ENCODE measurements at places on chromosomes 1 and 21.

- H3K27ac ChIP-seq = no peak overlapping the region
- H3K27me3 ChIP-seq = no peaks in the 10 kb centered on the region
- no peak for DNase-seq
- no peak overlapping the region for H3K4me3 ChIP-seq
- H3K4me1 ChIP-seq = peaks cover 66% of the 10 kb centered on the region
- 0 out of 2 replicates have a peak, but pooled peaks cover 5% of the 10 kb centered on the region for H3K36me3 ChIP-seq
These were observed 90.3 kb upstream of the DUSP10 start for GRCh38 chr1:221832151-221832550.

DNA sequence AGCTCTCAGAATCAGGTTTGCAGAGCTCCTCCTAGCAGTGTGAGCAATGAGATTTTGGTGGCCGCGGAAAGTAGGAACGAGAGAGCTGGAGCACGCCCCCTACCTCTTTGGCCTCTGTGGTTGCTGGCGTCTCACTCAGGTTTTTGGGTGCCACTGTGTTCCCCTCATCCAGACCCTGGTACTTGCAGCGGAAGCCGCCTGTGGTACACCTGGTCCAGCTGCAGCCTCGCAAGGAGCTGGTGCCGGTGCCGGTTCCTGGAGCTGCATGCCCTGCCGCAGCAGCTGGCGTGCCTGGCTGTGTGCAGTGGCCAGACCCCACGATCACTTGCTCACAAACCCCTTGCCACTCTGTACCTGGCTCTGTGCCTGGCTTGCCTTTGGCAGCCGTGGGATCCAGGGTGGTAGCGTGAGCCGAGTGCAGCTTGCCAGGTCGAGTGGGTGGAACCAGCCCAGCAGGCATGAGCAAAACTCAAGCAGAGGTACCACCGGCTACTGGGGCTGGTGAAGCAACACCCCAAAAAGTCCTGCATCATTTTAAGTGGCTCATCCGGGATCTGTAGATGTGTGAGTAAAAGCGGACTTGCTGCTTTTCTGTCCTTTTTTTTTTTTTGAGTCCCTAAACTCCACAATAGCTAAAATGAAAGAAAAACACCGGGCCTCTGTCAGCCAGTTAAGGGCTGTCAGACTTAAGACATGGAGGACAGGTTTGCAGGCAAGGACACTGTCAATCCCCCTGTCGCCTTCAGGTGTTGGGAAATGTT lies 844.9 kb downstream of the KCNT2 start:
- no peak for DNase-seq
- H3K4me3 ChIP-seq = no peak overlapping the region
- peaks cover 38% of the 10 kb centered on the region for H3K4me1 ChIP-seq

GRCh38 chr1:234684856-234685255 lies 74.9 kb upstream of the IRF2BP2 start:
- no peaks in the 10 kb centered on the region for H3K27me3 ChIP-seq
- no peak for DNase-seq
- peaks cover 9% of the 10 kb centered on the region for H3K36me3 ChIP-seq
- no peak overlapping the region for H3K4me3 ChIP-seq
- peaks cover 12% of the 10 kb centered on the region for H3K4me1 ChIP-seq

DNA sequence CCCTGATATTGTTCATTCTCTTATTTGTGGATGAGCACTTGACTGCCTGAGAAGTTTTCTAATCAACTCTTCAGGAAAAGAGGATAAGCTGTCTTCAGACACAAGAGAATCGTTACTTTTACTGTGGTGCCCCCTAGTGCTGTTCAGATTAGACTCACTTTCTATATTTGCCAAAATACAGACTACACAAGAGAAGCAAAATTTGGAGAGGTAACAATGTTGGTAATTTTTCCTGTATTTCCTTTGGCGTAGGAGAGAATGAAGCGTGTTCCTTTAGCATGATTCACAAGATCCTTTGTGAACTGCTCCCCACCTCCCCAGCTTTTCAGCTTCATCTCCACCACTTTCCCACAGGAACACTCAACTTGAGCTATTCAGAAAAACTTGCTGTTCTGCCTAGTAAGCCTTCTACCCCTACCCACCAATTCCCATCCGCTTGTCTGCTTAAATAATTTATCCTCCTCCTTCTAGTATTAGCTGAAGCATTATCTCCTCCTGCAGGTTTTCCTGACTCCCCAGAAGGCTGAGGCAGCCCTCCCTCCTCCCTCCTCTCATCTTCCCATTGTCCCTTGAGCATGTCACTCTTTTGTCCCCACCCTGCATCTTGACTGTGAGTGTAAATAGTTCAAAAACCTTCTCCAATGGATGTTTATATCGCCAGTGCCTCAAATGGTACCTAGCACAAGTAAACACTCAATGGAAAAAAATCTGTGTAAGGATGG lies 4.5 kb downstream of the TNFSF4 start:
- H3K36me3 ChIP-seq = 0 out of 2 replicates have a peak, but pooled peaks cover 14% of the 10 kb centered on the region
- peaks cover 2% of the 10 kb centered on the region for H3K27me3 ChIP-seq
- H3K27ac ChIP-seq = peak overlapping the region; percentile 58
- peak; percentile 70 for DNase-seq
- no peak overlapping the region for H3K4me3 ChIP-seq

GRCh38 chr21:36628106-36628505 lies 70.8 kb upstream of the SIM2 start:
- no peak overlapping the region for H3K4me3 ChIP-seq
- peaks cover 31% of the 10 kb centered on the region for H3K4me1 ChIP-seq
- H3K36me3 ChIP-seq = 0 out of 2 replicates have a peak, but pooled peaks cover 5% of the 10 kb centered on the region
- no peak for DNase-seq
- peaks cover 10% of the 10 kb centered on the region for H3K27me3 ChIP-seq
- no peak overlapping the region for H3K27ac ChIP-seq

- DNase-seq = no peak
- peaks cover 2% of the 10 kb centered on the region for H3K27me3 ChIP-seq
- H3K4me3 ChIP-seq = no peak overlapping the region
- no peaks in the 10 kb centered on the region for H3K4me1 ChIP-seq
- no peaks in the 10 kb centered on the region for H3K36me3 ChIP-seq
These were observed 27.4 kb upstream of the COQ8A start for GRCh38 chr1:226912587-226913176.

DNA sequence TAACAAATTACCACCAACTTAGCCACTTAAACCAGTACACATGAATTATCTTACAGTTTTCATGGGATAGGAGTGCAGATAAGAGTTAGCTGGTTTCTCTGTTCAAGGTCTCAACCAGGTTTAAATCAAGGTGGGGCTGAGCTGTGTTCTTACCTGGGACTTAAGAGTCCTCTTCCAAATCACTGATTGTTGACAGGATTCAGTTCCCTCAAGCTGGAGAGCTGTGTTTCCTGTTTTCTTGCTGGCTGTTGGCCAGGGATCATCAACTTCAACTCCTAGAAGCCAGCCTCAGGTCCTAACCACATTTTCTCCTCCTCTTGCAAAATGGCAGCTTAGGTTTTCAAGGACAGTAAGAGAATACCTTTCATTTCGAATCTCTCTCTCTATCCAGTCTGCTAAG lies 123.8 kb upstream of the CHRM3 start:
- H3K4me1 ChIP-seq = no peaks in the 10 kb centered on the region
- H3K27ac ChIP-seq = no peak overlapping the region
- H3K27me3 ChIP-seq = no peaks in the 10 kb centered on the region
- H3K4me3 ChIP-seq = no peak overlapping the region
- peaks cover 3% of the 10 kb centered on the region for H3K36me3 ChIP-seq

DNA sequence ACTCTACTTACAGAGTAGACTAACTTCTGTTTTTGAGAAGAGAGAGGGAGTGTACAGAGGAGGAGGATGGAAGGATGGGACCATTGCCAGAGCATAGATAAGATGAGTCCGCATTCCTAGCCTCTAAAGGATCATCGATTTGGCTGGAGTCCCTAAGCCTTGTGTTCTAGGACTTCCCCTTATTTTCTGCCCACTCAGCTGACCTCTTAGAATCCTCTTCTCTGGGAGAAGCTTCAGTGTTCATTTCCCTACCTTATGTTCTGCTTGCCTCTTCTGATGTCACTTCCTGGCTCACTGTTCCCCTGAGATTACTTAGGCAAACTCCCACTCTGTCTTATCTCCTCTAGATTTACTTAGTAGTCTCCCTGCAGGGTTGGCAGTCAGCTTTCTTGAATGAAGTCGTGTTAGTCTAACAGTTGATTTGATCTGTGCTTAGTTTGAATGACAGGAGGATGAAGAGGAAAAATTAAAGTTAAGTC lies 156.7 kb downstream of the SYT2 start:
- no peaks in the 10 kb centered on the region for H3K36me3 ChIP-seq
- peaks cover 26% of the 10 kb centered on the region for H3K4me1 ChIP-seq
- DNase-seq = no peak
- no peaks in the 10 kb centered on the region for H3K27me3 ChIP-seq

- no peaks in the 10 kb centered on the region for H3K36me3 ChIP-seq
- H3K4me3 ChIP-seq = no peak overlapping the region
- peaks cover 4% of the 10 kb centered on the region for H3K4me1 ChIP-seq
- H3K27me3 ChIP-seq = peaks cover 19% of the 10 kb centered on the region
These were observed 26.5 kb upstream of the RPL11 start for GRCh38 chr1:23664837-23665795.

- H3K27me3 ChIP-seq = peaks cover 12% of the 10 kb centered on the region
- H3K27ac ChIP-seq = no peak overlapping the region
- H3K36me3 ChIP-seq = no peaks in the 10 kb centered on the region
- peaks cover 36% of the 10 kb centered on the region for H3K4me1 ChIP-seq
These were observed 12.3 kb upstream of the HSD11B1 start for GRCh38 chr1:209692296-209692695.

DNA sequence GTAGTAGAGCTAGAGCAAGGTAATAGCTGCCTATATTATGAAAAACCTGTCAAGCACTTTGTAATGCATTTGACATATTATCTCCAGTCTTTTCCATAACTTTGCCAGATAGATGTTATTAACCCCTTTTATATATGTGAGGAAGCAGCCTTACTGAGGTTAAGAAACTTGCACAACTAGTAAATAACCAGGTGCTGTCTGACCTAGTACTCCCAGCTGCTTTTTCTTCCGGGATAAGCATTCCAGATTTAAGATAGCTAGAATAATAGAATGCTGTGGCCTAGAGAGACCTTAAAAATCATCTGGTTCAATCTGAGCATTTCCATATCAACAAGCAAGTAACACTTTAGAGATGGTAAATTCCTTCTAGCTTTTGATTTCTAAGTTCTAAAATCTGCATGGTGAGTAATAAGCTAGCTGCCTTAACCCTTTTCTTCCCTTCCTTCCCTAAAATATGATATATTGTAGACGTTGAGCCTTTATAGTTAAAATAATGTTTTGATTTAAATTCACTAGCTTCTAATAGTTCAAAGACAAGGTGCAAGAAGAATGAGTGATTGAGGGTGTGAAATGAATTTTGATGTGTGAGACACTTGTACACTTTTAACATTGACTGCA lies 1.8 kb downstream of the SH3GLB1 start:
- peak overlapping the region; percentile 99 for H3K4me3 ChIP-seq
- peaks cover 38% of the 10 kb centered on the region for H3K4me1 ChIP-seq
- peak overlapping the region; percentile 97 for H3K27ac ChIP-seq
- no peak for DNase-seq
- peaks cover 1% of the 10 kb centered on the region for H3K27me3 ChIP-seq

Data from HFFc6 (cell line).